Activated T-helper 9 cell treated with anti-CD3 and anti-CD28 coated beads, Interleukin-2, amount 50 U/mL, for 16 hours (primary cell): ENCODE measurements at places on chromosomes 1 and 21.
A peak's percentile ranks its signal among the peaks of the same experiment; 100 is the strongest.

- no peak for DNase-seq
Measured at GRCh38 chr1:222387007-222387814, 160.7 kb downstream of the HHIPL2 start.

DNA sequence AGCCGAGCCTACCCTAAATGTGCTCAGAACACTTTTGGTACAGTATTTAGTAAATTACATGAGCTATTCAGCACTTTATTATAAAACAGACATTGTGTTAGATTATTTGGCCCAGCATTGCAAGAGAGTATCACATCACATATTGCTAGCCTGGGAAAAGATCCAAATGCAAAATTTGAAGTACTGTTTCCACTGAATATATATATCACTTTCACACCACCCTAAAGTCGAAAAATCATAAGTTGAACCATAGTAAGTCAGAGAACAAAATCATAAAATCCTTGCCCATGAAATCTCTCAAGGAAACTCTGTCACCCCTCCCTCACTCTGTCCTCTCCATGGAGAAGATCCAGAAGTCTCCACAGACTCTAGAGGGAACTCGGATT is 33.1 kb downstream of the RGS8 start:
- DNase-seq, result no peak

GRCh38 chr1:14848625-14849024 is 250.1 kb downstream of the KAZN start:
- no peak for DNase-seq

DNA sequence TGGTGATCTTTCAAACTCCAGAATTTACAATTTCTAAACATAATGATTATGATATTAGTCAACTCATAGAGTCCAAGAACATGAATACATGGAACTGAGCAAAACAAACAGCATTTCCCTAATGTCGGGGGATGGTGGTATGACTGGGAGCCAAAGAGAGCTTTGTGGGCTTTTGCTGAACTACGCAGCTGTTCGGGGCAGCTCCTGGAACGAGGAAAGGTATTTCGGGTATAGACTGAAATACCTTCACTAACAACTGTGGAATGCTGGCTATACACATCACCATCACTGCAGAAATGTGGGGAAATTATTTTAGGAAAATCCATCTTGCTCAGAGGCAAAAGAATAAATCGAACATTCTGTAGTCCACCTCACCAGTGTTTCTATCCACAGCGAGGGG is 30.2 kb upstream of the VPS26C start:
- DNase-seq, result no peak

- DNase-seq, result no peak
Measured at GRCh38 chr1:210787800-210788199, 346.1 kb downstream of the KCNH1 start.

DNA sequence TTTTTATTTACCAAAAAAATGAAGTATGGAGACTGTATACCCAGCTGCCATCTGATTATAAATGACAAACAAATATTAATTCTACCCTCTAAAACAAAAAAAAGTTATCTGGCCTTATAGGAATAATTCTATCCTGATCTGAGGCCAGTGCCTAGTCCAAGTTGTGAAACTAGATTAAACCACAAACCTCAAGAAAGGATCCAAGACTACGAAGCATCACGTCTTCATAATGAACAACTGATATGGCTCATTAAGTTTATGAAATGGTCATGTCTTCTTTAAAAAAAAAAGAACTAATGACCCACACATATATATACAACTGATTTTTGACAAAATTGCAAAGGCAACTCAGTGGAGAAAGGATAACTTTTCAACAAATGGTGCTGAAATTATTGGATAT is 32.4 kb upstream of the CTTNBP2NL start:
- no peak for DNase-seq

GRCh38 chr1:2580691-2581090 is 5.9 kb upstream of the PRXL2B start:
- DNase-seq, result no peak

DNA sequence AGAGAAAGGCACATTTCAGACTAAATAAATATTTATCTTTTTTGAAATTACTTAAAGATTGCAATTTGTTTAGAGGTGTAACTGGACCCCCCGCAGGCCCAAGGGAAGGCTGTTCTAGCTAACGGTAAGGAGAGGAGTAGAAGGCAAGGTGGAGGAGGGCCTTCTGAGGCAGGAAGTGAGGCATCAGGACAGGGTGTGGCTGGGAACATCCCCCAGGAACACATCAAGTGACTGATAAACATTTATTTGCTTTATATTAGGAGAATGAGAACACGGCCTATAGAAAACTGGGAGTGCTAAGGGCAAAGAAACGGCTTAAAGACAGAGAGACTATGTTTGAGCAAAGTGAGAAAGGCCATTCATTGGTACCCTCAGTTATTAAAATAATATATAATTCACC is 23.2 kb downstream of the HIVEP3 start:
- DNase-seq, result no peak

GRCh38 chr1:94614168-94614815 is 72.7 kb upstream of the F3 start:
- DNase-seq, result no peak

GRCh38 chr1:178241837-178242236 is 147.9 kb downstream of the RASAL2 start:
- DNase-seq, result no peak

- DNase-seq, result no peak
Measured at GRCh38 chr21:38561613-38562581, 63.6 kb upstream of the ERG start.

DNA sequence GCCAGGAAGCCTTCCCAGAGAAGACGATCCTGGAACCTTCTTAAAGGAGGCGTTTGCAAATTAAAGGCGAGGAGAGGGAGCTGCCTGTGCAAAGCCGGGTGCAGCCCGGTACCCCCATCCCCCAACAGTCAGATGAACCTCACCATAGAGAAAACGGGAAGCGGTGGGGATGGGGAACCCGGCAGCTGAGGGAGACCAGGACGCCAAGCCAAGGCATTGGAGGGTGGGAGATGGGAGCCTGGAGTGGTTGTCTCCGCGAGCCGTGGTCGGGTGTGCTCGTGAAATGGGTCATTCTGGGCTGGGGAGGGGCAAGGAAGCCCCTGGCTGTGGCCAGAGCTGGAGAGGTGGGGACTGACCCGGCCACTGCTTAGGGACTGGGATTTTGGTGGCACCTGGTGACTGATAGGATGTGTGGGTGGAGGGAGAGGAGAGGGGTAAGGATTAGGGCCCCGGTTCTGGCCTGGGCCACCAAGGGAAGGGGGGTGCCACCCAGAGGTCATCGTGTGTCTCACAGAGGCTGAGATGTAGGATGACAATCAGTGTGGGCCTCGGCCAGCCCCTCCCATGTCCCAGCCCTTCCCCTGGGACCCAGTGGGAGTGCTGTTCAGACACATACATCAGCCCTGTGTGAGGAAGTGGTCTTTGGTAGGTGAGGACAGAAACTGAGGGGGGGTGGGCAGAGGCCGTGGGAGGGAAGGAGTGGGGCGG is 676 bp upstream of the PADI2 start:
- no peak for DNase-seq

- no peak for DNase-seq
Measured at GRCh38 chr1:220922951-220923350, 43.7 kb downstream of the HLX start.

DNA sequence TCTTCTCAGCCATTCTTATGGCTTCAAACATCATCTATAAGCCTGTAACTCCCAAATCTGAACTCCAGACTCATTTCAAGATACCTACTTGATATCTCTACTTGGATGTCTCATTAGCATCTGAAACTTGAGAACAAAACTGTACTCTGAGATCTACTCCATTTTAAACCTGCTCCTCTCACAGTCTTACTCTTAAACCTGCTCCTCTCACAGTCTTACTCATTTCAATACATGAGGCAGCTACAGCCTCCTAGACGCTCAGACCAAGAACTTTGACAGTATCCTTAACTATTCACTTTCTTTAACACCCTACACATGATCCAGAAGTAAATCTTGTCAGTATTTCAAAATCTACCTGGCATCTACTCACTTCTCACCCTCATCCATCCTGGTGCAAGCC is 54.3 kb downstream of the NBPF6 start:
- DNase-seq, result no peak

- DNase-seq, result no peak
Measured at GRCh38 chr1:41476807-41477361, 7.6 kb downstream of the EDN2 start.

DNA sequence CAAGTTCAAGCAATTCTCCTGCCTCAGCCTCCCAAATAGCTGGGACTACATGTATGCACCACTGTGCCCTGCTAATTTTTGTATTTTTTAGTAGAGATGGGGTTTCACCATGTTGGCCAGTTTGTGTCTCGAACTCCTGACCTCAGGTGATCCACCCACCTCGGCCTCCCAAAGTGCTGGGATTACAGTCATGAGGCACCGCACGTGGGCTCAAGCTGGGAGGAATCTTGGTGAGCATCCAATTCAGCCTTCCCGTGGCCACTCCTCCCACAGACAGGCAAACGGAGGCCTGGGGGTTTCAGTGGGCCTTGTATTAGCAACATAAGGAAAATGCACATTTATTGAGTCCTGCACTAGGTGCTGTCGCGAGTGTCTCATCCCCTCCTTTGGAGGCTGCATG is 24.5 kb upstream of the VWA5B1 start:
- no peak for DNase-seq

DNA sequence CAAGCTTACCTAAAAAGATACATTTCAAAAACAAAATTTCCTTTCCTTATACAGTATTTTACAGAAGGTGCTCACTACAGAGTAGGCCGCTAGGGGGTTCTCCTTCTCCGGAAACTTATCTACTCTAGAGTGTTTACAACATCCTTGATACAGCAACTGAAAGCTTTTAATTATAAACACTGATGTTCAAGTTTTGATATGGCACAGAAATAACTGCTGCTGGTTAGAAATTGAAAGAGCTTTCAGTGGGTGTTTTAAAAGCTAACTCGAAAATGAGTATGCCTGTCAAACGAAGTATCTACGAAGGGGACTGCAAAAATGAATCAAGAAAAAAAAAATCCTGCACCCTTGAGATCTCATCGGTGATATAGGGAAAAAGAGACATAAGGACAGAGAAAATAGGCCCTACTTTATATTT is 1.0 kb downstream of the YOD1 start:
- DNase-seq, result peak; percentile 8

GRCh38 chr1:86194491-86195034 is 38.0 kb upstream of the COL24A1 start:
- no peak for DNase-seq

DNA sequence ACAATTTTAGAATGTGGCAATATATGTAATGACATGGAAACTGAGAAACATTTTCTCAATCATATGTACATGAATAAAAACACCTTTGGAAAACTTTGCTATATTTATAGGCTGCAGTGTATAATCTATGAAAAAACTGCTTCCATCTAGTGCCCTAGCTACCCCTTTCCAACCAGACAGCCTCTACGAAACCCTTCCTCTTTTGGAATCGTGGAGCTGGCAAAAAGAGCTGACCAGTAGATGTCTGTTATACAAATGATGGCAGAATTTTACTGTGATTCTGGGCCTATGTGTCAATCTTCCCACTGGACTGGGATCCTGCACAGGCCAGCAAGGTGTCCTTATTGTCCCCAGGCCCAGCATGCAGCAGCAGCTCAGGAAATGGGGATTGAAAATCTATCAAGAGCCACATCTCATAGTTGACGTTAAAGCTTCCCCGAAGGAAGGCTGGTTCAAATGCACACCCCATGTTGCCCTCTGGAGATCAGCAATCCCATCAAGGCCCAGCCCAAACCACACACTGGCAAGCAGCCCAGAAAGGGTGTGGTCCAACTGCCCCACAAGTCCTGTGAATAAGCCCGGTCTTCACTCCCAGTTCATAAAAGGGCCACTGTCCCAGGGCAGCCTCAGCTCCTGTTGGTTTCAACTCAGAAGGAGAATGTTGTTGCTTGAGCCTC is 8.8 kb upstream of the FAM20B start:
- no peak for DNase-seq

GRCh38 chr21:15206514-15206913 is 141.7 kb upstream of the NRIP1 start:
- no peak for DNase-seq

DNA sequence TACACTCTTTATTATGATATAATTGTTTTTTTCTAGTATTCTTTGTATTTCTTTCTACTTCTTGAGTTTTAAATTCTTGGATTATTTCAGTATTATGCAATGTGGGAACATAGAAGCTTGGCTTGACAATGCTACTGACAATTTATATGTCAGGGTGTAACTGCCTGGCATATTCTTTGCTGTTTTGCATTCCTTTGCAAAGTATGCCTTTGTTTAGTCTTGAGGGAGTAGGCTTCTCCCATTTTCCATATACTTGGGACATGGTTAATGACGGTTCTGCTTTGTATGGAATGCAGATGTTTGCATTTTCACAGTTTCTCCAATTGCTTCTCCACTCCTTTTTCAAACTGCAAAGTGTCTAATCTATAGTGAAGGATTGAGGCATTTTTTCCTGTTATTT is 109.8 kb downstream of the HMCN1 start:
- DNase-seq, result no peak

DNA sequence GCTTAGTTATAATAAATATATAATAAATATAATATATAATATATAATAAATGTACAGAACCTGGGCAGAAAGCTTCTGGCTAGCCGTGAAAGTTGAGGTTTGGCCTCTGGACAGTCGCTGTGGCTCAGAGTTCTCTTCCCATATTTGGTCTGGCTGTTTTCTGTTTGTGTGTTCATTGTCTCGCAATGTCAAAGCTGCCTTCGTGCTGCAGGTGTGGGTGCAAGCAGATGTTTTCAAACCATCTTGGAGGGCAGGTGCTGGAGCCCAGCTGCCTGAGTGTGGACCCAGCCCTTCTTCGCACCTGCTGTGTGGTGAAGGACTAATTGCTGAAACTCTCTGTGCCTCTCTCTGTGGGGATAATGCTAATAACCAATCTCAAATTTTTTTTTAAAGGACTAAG is 3.6 kb upstream of the CSTB start:
- no peak for DNase-seq

DNA sequence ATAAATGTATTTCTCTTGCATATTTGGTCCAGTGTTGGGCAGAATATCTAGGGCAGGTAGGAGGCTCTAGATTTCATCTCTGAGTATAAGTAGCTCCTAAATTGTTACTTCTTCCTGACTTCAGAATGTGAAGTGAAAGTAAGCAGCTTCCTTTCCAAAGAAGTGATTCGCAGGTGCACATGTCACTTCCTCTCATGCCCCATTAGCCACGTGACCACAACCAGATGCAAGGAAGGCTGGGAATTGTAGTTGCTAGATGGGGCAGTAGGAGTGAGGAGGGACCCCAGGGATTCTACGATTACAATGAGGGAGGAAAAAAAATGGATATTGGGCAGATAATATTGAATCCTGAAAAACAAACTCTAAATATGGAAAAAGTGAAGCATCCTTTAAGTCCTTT is 113.2 kb upstream of the CYYR1 start:
- DNase-seq, result no peak

- no peak for DNase-seq
Measured at GRCh38 chr1:211829343-211830054, 1.1 kb downstream of the LPGAT1 start.

DNA sequence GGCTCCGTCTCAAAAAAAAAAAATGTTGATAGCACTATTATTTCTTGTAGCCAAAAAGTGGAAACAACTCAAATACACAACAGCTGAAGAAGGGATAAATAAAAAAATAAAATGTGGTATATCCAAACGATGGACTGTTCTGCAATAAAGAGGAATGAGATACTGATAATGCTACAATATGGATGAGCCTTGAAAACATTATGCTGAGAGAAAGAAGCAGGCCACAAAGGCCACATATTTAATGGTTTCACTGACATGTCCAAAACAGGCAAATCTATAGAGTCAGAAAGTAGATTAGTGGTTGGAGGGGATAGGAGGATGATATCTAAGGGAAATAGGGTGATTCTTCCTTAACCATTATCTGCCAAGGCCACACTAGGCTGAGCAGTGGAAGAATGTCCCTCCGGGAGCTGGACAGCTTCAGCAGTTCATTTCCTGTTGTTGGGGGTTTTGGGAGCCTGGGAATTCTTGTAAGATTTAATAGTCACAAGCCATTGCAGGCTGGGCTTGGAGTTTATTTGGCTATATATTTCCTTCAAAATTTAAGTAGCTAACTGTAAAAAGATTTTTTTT is 53.5 kb downstream of the ST3GAL3 start:
- DNase-seq, result no peak
